ENCODE measurements at places on chromosomes 7 and 10.

DNA sequence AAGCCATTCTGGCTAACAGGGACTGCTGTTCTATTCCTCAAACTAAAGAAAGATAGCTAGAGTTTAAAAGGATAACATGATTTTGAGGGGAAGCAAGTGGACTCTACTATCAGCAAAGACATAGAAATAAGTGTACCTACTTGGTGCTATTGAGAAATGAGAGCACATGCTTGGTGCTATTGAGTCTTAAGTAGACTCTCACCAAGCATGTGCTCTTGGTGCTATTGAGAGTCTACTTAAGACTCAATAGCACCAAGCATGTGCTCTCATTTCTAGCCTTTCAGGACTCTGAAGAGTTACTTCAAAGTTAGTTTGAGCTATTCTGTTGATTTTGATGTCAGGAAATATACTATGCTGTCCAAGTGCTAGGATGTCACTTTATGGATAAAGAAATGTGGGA is 733.0 kb upstream of the ZWINT start:
- no peak for DNase-seq

DNA sequence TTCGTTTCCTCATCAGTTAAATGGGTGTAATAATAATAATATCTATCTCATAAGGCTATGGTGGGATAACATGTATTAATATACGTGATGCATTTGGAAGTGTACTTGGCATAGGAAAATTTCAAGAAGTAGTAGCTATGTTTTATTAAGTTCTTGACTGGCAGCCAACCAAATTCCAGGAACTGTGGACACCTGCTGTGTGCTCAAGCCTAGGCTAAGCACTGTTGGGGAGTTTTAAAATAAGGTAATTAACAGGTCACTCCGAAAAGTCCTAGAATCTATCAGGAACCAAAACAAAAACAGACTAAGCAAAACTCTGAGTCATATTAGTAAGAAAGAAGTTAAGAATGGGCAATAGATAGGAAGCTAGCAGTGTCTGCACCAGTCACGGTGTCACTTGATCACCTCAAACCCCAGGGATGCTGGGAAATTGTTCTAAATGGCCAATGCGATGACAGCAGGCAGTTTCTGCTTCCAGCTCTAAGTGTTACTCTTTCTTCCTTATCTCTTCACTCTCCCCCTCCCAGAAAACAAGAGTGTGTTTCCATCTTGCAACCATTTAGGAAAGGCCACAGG is 92.0 kb upstream of the GDF10 start:
- DNase-seq: no peak

DNA sequence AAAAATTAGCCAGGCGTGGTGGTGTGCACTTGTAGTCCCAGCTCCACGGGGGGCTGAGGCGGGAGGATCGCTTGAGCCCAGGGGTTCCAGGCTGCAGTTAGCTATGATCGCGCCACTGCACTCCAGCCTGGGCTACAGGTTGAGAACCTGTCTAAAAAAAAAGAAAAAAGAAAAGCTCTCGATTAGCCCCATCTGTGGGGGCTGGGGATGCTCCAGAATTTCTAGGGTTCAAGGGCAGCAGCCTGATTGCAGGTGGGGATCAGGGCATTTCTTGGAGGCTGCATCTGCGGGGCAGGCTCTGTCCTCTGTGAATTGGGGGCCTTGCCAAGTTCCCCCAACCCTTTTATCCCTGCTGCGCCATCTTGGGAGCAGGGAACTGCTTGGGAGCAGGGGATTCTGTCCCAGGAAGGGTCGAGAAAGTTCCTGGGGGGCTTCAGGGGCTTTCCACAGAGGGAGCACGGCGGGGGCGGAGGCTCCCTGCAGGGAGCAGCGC is 651 bp upstream of the ARPC1A start:
- DNase-seq: no peak

GRCh38 chr10:69718951-69719350 is 82.8 kb upstream of the COL13A1 start:
- DNase-seq: no peak

DNA sequence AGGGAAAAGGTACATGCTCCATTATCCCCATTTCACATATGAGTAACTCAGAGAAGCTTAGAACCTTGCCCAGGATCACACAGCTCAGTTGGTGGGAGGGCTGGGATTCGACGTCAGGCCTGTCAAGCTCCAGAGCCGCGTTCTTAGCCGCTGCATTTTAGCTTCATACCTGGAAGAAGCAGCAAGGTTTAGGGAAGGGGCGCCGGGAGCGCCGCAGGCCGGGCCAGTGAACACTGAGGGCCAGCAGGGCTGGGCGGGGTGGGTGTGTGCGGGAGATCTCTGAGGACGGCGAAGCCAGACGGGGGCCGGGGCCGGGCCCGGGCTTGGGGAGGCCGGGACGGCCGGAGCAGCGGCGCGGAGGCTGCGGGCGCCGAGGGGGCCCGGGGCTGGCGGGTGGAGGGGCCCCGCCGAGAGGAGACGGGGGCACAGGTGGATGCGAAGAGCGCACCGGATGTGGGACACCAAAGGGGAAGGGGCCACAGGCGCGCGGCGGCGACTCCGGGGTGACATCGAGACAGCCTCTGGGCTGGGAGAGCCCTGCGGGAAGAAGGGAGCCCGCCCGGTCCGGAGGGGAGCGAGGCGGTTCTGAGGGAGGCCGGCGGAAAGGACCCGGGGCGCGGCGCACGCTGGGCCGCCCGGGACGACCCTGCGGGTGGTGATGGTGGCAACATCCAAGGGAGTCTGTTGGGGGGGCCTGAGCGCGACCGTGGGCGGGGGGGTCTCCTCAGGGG is 498 bp downstream of the NDST2 start:
- DNase-seq: peak; percentile 56

GRCh38 chr10:22649994-22650393 is 64.4 kb downstream of the PIP4K2A start:
- no peak for DNase-seq

DNA sequence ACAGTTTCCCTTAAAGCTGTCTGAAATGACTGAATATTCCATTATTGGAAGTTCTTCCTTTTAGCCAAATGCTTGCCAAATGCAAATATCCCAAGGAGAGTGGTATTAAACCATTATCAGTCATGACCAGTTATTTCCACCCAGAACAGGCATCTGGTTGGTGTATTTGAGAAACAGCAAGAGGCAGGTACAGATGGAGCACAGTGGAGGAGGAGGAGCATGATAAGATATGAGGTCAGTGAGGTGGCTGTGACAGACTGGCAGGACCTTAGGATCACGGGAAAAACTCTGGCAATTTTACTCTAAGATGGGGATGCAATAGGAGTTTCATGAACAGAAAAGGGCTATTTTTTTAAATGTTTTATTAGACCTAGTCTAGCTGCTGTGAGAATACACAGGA is 6.4 kb downstream of the HEPACAM2 start:
- no peak for DNase-seq
